Skin of body (tissue), 3 donors: ENCODE measurements at places on chromosomes 12 and 14. TPM values are rescaled to one million over a fixed set of nuclear protein-coding genes. Genes with fewer than 3 reads are reported as not detected.

The EPYC gene
- 0.20 TPM for total RNA-seq

The SLC8B1 gene
- total RNA-seq: 14.1 TPM

The AKAP6 gene
- total RNA-seq: 21.8 TPM

The NDRG2 gene
- total RNA-seq: 113 TPM

The CLEC4C gene
- 0.30 TPM for total RNA-seq

The C14orf180 gene
- total RNA-seq: 6.8 TPM

The LAG3 gene
- 0.49 TPM for total RNA-seq

The ANKRD33 gene
- total RNA-seq: not detected

The RPL41 gene
- 2,112 TPM for total RNA-seq

The PRH2 gene
- total RNA-seq: not detected

The BEST3 gene
- 7.1 TPM for total RNA-seq

The CLEC1B gene
- 0.39 TPM for total RNA-seq

The TSPAN19 gene
- total RNA-seq: not detected

The SLC17A8 gene
- not detected for total RNA-seq

The RASAL1 gene
- 8.1 TPM for total RNA-seq

The RTN1 gene
- 6.1 TPM for total RNA-seq

The FOXG1 gene
- total RNA-seq: not detected

The GLS2 gene
- 2.1 TPM for total RNA-seq

The GPRC5D gene
- 10.1 TPM for total RNA-seq

The RILPL1 gene
- total RNA-seq: 7.9 TPM

The PTGES3 gene
- 90.4 TPM for total RNA-seq

The SLC39A5 gene
- not detected for total RNA-seq

The MYO1H gene
- total RNA-seq: 2.4 TPM

The LPAR5 gene
- total RNA-seq: 1.7 TPM

The PTCSC3 gene
- total RNA-seq: not detected

The PRKD1 gene
- 16.9 TPM for total RNA-seq

The KERA gene
- 4.8 TPM for total RNA-seq

The OVCH1 gene
- total RNA-seq: 0.30 TPM

The ART4 gene
- total RNA-seq: 1.3 TPM

The CAPZA3 gene
- not detected for total RNA-seq

The SLC7A8 gene
- total RNA-seq: 27.5 TPM

The DYRK2 gene
- 29.0 TPM for total RNA-seq

The POC1B gene
- 31.0 TPM for total RNA-seq

The DNAL1 gene
- total RNA-seq: 5.0 TPM

The GPR137C gene
- total RNA-seq: 3.0 TPM

The IFI27L2 gene
- 29.8 TPM for total RNA-seq

The ATL1 gene
- total RNA-seq: 11.9 TPM

The DCAF5 gene
- 24.8 TPM for total RNA-seq

The CCDC175 gene
- total RNA-seq: not detected

The NRIP2 gene
- 0.79 TPM for total RNA-seq

The BTBD7 gene
- total RNA-seq: 30.5 TPM

The NAV3 gene
- total RNA-seq: 43.8 TPM

The CAMKK2 gene
- 18.1 TPM for total RNA-seq

The RASSF9 gene
- total RNA-seq: 4.9 TPM

The SMOC1 gene
- 5.9 TPM for total RNA-seq

The OTX2 gene
- not detected for total RNA-seq

The C1S gene
- 99.0 TPM for total RNA-seq

The ADAM20 gene
- total RNA-seq: 2.8 TPM

The SLC4A8 gene
- total RNA-seq: 1.9 TPM

The CCDC198 gene
- not detected for total RNA-seq

The LRRC10 gene
- 0.10 TPM for total RNA-seq

The TAMALIN gene
- total RNA-seq: 17.0 TPM
